Dorsolateral prefrontal cortex (tissue), 122 donors: ENCODE measurements at places on chromosomes 11 and 22.

DNA sequence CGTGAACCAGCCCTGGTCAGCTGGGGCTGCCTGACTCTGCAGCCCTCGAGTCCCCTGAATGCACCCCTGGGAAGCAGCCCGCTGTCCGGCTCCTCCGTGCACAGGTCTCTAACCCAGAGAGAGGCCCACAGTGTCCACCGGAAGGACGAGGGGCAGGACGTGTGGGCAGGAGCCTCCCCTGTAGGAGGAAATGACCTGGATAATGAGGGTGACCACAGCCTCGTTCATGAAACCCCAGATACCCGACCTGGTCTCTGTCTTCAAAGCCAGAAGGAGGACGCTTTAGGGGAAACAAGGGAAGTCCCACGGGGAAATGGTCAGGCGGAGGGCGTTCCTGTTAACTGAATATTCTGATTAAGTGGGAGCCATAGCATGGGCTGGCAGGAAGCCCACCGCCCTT is 23.3 kb downstream of the LIF start:
- no peak for DNase-seq

- DNase-seq = no peak
These were observed 300.5 kb downstream of the MIAT start for GRCh38 chr22:26957897-26958296.

GRCh38 chr11:130166457-130166784 is 6.8 kb downstream of the ST14 start:
- DNase-seq = no peak

GRCh38 chr11:83007477-83007876 is 64.2 kb downstream of the RAB30 start:
- no peak for DNase-seq

DNA sequence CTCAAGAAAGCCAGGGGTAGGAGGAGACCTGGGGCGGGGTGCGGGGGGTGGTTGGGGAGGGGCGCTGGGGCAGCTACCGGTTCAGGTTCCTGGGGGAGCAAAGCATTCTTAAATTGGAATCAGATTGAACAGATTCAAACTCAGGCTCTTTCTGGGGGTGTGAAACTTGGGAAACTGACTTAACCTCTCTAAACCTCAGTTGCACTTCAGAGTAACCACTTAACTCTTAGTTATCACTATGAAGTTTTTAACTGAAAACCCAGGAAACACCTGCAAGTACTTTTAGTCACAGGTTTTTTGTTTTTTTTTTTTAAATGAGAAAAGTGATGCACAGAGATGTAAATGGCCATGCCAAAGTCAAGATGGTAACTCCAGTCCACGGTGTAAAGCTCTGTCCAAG is 72.0 kb downstream of the RCN1 start:
- no peak for DNase-seq

- DNase-seq = no peak
These were observed 178.2 kb downstream of the GRIK4 start for GRCh38 chr11:120689596-120690275.

DNA sequence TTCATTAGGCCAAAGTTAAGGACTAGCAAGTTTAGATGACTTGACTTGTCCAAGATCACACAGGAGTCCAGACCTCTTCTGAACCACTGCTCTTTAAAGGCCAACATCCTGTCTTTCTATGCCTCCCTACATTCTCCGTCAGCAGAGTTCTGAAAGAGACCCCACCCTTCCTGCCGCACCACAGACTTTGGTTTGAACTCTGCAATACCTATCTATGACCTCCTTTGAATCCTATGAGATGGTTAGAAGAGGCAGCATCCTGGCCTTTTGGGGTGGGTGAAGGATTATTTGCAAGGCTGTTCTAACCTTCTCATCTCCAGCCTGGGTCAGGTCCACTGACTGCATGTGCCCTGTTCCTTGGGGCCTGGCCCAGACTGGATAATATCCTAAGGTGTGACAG is 4.3 kb upstream of the RRM1 start:
- DNase-seq = no peak

- DNase-seq = no peak
These were observed 463.3 kb downstream of the SOX6 start for GRCh38 chr11:15893080-15893492.
